ENCODE measurements at places on chromosomes 7 and 10.

GRCh38 chr7:55179931-55180682 lies 161.3 kb downstream of the EGFR start:
- no peak for DNase-seq

DNA sequence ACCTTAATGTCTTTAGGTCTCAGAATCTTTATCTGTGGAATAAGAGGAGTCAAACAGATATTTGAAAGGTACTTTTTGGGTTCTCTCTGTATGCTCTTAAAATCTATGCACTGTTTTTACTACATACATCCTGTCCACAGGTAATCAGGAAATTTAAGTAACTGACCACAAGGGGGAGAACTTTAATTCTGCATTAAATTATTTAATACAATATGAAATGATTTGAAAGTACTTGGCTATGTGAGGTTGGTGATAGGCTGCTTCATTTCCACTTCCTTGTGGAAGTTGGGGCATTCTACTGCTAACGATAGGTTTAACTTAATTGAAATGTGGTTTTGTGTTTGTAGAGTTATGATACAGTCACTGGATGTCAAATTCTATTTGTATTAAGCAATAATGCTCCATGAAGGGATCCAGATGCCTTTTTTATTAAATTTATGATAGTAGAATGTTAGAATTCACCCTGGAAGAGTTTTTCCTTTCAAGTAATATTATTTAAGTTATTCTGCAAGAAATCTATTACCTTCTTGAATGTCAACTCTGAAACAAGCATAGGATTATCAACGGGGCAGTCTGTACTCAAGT lies 6.0 kb downstream of the TEX47 start:
- DNase-seq, result peak; percentile 47

- no peak for DNase-seq
These were observed 42.7 kb downstream of the VWDE start for GRCh38 chr7:12360948-12361347.

DNA sequence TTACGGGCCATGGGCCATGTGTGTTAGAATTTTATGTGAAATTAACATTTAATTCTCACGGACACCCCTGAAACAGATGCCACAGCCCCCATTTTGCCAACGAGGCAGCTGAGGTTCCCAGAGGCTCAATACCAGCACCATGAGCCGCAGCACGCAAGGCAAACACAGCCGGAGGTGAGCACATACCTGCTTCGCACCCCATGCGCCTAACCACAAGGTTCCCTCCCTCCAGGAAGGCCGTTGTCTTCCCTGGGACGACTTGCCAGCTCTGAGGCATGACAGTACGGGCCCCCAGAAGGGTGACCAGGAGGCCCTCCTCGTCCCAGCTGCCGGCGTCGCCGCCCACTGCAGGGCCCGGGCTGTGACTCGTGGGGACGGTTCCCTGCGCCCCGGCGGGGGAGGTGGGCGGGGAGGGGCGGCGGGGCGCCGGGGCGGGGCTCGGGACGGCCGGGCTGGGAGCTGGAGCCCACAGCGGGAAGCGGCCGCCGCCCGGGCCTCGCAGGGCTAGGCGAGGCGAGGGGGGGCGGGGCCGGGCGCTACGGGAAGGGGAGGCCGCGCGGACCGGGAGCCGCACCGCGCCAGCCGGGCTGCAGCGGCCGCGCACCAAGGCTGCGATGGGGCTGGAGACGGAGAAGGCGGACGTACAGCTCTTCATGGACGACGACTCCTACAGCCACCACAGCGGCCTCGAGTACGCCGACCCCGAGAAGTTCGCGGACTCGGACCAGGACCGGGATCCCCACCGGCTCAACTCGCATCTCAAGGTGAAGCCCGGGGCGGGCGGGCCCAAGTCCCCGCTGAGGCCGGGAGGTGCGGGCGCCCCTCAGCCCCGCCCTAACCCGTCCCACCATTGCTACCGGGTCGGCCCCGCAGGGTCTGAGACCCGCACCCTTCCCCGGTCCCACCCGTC lies at the start of gene CAV2:
Gene CAV2, plus strand, starts transcription at position 571 of the 910 bp plus-strand sequence. Its CDS starts 44 bp downstream, at position 615.
- DNase-seq, result peak; percentile 47

DNA sequence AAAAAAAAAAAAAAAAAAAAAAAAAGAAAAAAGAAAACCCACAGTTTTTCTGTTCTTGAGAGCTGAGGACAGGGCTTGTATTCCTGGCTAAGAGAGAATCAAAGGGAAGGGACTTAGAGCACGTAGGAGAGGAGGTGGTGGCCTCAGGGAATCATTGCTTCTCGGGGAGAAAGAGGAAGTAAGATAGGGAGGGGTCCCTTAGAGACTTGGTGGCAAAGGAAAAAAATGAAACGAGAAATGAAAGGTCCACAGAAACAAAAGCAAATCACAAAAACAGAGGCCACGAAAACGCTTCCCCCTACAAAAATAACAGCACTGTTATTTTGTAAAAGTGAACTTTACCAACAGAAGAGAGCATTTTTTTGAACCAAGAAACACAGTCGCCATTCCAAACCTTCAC lies 323.1 kb upstream of the GALNT17 start:
- DNase-seq, result no peak

GRCh38 chr10:934746-935406 lies 3.4 kb upstream of the LARP4B start:
- no peak for DNase-seq

DNA sequence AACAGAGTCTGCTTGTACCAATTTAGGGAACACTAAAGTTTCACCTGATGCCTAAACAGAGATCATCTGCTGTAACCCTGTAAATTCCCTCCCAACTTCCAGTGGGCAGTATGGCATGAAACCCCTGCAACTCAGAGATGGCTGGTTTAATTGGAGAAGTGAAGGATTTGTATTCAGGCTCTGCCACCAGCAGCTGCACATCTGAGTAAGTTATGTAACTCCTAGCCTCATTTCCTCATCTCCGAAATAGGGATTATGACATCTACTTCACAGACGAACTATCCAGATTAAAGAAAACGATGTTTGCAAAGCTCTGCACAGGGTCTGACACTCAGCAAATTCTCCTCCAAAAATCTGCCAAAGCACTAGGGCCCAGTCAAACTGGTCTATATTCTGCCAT lies 493.0 kb downstream of the KCNMA1 start:
- no peak for DNase-seq

DNA sequence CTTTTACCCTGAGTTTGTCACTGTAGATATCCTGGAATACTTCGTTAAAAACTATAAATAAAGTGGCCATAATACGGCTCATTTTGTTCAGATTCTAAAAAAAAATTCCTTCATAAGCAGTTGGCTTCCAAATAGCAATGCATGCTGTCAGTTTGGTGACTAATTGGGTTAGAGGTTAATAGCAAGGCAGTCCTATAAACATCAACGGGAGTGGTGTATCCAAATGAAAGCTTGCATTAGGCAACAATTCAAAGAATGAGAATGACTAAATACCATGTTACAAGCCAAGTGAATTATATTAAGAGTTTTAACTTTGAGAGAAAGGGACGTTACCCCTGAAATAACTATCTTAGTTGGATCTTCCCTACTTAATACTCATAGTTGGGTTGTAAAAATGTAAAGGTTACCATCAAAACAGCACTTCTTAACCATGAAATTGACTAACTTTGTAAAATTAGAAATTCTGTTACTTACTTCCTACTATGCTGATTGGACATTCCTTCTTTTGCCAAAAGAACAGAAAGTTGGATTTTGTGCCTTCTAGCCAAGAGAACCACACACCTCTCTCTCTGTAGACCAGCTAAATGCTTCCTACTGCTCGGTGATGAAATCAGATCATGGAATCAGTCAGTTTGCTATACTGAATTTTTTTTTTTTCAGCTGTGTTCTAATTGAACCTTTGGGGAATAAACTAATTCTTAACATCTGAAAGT lies 98.0 kb downstream of the KAT6B start:
- no peak for DNase-seq

DNA sequence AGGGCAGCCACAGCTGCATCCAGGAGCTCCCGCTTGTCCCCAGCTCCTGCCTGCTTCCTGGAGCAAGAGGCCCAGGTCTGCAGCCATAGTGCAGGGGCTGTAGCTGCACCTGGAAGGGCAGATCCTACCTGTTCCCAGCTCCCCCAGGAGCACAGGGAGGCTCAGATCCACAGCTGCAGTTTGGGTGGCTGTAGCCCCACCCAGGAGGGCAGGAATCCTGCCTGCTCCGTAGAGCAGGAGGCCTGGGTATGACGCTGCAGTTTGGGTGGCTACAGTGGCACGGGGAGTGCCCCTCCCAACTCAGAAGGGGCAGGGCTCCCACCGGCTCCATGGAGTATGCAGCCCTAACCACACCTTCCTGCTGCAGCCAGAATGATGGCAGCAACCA lies 26.7 kb upstream of the CDCA7L start:
- DNase-seq, result no peak

DNA sequence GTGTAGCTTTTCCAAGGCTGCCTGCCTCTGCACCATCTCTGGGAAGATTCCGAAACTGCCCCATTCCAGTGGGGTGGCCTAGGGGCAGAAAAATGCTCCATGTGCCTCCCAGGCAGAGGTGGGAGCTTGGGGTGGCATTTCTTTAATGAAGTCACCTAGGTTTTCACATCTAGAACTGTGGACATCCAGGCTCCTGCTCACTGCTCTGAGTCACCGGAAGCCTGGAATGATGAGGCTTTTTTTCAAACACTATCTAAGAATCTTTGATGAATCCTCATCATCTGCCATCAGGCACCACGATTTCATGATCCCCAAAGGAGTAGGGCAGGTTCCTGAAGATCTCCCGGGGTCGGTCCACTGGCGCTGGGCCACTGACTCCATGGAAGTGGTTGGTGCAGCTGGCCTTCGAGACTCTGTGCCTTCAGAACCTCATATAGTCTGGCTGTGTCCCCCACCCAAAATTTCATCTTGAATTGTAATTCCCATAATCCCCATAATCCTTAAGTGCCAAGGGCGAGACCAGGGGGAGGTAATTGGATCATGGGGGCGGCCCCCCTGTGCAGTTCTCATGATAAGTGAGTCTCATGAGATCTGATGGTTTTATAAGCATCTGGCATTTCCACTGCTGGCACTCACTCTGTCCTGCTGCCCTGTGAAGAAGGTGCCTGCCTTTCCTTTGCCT lies 37.1 kb downstream of the MTURN start:
- no peak for DNase-seq

GRCh38 chr7:24245362-24245761 lies 38.6 kb upstream of the NPY start:
- DNase-seq, result no peak

DNA sequence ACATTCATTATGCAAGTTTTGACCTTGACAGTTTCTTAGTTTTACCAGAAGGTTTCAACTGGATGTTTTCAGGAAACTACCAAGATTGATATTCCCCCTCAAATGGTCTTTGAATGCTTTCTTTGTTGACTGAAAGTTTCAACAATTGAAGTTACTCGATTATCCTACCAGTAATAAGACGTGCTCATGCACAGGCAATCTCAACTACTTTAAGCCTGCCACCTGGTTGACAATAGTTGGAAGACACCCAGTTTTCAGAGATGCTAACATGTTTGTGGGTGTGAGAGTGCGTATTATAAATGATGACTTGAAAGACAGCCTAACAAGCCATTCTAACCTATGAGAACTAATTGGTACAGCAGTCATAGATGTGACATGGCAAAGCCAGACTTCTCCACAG lies 73.4 kb upstream of the ITPRID1 start:
- DNase-seq, result no peak

DNA sequence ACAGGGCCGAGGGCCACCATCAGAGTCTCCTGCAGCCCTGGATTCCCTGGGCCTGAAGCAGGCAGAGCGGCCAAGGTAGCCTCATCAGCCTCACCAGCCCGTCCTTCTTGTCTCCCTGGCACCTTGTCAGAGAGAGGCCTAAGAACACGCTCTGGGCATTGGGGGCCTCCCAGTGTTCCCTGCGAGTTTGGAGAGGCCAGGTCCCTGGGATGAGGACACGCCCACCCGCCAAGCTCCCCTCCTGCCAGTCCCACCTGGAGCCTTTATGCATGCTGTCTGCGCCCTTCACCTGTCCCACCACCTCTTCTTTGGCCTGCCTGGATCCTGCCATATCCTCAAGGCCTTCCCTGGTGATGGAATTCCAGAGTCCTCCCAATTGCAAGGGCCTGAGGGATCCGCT lies 69.2 kb downstream of the LHPP start:
- no peak for DNase-seq

GRCh38 chr7:144391823-144392255 lies 11.7 kb downstream of the NOBOX start:
- peak; percentile 23 for DNase-seq

Measured in NCI-H1417 (cell line).